Left kidney (tissue), 8 donors: ENCODE measurements at places on chromosomes 7 and 10. TPM values are rescaled to one million over a fixed set of nuclear protein-coding genes. Genes with fewer than 3 reads are reported as not detected.

GRCh38 chr10:86203162-86203905, 163.3 kb downstream of the GRID1 start:
- peak; percentile 61 for DNase-seq

OR6V1 gene
- polyA plus RNA-seq = not detected

DNA sequence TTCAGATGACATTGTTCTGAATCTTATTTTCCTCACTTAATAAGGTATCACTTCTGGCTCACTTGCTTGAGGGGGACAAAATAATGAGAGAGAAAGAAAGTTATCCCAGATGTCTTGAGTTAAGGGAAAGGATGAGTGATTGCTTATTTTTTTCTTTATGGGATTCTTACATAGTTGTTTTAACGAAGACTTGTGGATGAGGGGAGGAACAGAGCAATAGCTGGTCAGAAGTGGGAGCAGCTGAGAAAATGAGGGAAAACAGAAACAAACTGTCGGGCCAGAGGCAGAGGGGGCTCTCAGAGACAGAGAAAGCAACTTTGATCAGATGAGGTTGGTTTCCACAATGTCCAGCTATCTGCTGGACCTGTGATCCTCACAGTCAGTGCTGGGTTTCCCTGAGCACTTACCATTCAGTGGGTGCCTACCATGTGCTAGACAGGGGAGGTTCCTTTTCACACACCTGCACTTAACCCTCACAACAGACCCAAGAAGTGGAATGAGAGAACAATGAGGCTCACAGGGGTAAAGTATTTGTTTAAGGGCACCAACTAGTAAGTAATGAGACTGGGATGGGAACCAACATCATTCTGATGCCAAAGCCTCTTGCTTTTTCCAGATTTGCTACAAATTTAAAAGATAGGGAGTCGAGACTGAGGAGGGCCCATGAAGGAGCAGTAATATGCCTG, 64.2 kb downstream of the BICC1 start:
- DNase-seq = no peak

DNA sequence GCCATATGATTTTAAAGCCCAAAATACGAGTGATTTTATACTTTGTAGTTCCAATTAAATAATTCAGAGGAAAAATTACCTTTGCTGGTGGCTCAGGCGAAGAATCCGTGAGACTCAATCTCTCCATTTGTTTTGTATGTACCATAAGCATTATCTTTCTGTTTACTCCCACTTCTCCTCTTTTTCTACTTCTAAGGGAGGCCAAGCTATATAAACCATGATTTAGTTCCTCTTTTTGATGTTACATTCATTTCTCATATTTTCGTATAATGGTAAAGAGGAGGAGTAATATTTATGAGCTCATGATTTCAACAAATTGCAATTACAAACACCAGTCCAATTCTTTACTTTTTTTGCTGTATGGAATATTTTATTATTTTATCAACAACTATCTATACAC, 50.6 kb upstream of the TES start:
- no peak for DNase-seq

- peak; percentile 69 for DNase-seq
Observed at GRCh38 chr7:101542527-101543241, 86.4 kb downstream of the MYL10 start.

- no peak for DNase-seq
Observed at GRCh38 chr7:108268200-108268820, 138.1 kb upstream of the LAMB4 start.

GRCh38 chr7:79862447-79863210, 272.0 kb upstream of the GNAI1 start:
- no peak for DNase-seq
